ENCODE measurements at places on chromosomes 16 and 17.
A peak's percentile ranks its signal among the peaks of the same experiment; 100 is the strongest.

- peak; percentile 69 for DNase-seq
These were observed 314.5 kb downstream of the SEC14L1 start for GRCh38 chr17:77455111-77455890.

DNA sequence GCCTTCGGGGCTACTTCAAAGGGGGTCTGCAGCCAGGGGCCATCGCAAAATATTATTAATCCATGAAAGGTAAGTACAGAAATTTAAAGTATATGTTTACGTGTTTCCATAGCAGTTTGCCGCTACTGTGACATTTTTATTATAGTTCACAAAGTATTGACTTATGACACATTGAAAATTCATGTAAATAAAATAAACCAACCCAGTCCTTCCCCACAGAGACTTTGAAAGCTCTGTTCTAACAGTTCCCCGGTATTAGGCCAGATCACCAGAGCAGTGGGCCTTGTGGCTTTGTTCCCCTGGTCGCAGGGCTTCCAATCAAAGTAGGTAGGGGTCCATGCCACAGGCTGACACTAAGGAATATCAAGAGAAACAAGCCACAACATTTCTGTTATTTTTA lies 13.9 kb downstream of the KIAA0753 start:
- DNase-seq, result no peak

DNA sequence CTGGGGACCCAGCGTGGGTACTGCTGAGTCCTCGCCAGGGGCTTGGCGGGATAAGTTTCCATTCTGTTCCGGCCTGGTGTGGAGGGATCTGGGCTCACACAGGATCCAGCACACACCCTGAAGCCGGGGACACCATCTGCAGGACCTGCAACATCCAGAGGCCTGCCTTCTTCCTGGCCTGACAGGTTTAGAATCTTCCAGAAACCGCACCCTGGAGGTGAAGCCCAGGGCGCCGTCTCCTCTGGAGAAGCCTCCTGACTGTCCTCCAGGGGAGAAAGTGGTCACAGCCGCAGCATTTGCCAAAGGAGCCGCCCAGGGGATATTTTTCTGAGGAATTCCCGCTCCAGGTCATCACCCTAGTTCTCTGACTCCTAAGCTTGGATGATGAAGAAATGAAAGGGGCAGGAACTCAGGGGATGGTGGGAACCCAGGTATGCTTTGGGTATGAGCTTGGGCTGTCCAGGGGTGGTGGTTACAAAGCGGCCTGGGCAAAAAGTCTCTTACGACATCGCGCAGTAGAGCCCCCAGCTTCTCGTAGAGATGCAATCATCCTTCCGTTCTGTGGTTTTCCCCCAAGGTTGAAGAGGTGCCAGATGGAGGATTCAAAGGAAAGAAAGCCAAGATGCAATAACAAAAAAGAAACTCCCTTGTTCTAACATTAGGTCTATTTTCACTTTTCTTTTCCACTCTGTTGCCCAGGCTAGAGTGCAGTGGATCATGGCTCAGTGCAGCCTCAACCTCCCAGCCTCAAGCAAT lies 9.1 kb upstream of the CRISPLD2 start:
- no peak for DNase-seq

DNA sequence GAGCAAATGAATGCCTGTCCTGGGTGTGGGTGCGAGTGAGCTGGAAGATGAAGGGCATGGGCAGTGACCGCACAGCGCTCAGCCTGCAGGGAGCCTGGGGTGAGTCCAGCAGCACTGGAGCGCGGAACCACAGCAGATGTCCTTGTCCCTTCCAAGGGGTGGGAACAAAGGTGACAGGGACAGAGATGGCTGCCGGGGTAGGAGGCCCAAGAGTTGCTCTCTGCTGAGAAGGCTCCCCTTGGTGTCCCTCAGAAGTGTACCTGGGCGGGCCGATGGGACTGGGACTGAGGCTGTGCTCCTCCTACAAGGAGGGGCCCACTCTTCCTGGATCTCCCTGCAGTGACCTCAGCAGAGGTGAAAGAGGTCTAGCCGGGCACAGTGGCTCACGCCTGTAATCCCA lies 7.6 kb upstream of the PGAP6 start:
- no peak for DNase-seq

DNA sequence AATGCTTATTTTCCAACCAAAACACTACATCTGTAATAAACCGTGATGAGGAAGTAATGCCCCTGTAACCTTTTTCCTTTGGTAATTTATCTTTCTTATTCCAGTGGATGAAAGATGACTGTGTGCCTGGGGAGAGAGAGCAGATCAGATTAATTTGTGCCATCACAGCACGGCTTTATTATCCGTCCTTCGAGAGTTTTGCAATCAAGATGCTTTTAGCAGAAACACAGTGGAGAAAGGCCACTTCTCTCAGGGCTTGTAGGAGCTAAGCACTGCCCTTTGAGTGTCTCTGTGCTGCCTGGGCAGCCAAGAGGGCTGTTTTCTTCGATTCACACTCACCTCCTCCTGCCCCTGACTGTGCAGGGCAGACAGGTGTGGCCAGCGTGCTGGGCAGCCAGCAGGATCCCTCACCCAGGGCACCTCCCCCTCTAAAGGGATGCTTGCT lies 190.2 kb downstream of the PRKCA start:
- DNase-seq, result no peak

GRCh38 chr16:82651921-82652601 lies 25.3 kb downstream of the CDH13 start:
- DNase-seq, result no peak

DNA sequence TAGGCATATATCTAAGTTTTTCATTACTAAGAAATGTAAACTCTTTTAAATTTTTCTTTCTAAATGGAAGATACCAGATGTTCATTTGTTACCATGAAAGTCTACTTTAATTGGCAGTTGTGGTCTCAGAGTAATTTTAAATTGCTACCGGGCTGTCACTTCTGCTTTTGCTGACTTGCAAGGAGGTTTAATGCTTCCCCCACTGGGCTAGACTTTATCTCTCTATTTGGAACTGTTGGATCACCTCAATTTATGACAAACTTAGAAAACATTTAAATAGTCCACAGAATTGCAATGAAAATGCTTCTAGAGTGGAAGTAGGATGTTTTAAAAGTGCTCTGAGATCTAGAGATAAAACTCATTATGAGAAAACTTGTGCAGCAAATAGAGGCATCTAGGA lies 479.8 kb upstream of the GOT2 start:
- no peak for DNase-seq

GRCh38 chr17:65346166-65346565 lies 209.0 kb downstream of the RGS9 start:
- DNase-seq, result no peak
